ENCODE measurements at places on chromosomes 12 and 14. TPM values are rescaled to one million over a fixed set of nuclear protein-coding genes. Genes with fewer than 3 reads are reported as not detected.
A peak's percentile ranks its signal among the peaks of the same experiment; 100 is the strongest.

DNA sequence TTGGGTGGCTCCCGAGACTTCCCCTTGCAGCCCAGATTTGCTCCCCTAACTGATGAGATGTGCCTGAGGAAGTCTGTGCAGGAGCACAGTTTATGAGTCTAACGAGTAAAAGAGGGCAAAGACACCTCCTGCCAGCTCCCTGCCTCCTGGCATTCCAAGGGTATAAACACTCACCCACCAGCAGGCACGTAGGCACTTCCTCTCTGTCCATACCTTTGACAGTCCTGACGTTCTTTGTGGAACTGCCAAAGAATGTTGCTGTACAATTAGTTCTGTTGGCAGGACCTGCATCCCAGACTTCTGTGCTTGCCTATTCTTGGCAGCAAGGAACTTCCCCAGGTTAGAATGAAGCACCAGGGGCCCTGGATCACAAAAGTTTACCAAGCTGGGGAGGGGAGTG is 889.3 kb downstream of the BCL11B start:
- H3K27me3 ChIP-seq: no peaks in the 10 kb centered on the region
- no peaks in the 10 kb centered on the region for H3K36me3 ChIP-seq
- no peaks in the 10 kb centered on the region for H3K4me1 ChIP-seq

GRCh38 chr12:81274637-81275529 is 197.0 kb downstream of the ACSS3 start:
- no peaks in the 10 kb centered on the region for H3K27me3 ChIP-seq
- no peak for DNase-seq
- no peaks in the 10 kb centered on the region for H3K36me3 ChIP-seq
- H3K4me1 ChIP-seq: no peaks in the 10 kb centered on the region

DNA sequence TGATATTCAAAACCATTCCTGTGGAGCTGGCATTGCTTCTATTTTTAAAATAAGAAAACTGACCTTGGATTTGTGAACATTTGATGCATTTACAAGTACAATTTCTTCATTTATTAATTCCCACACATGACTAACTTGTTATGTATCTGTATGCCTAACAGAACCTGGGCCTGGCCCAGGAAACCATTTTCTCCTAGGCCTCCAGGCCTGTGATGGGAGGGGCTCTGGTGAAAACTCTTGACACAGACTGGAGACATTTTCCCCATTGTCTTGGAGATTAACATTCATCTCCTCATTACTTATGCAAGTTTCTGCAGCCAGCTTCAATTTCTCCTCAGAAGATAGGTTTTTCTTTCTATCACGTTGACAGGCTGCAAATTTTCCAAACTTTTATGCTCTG is 42.0 kb downstream of the GLIPR1L2 start:
- no peaks in the 10 kb centered on the region for H3K27me3 ChIP-seq
- H3K36me3 ChIP-seq: no peaks in the 10 kb centered on the region
- no peak overlapping the region for H3K4me3 ChIP-seq
- no peak overlapping the region for H3K27ac ChIP-seq
- H3K4me1 ChIP-seq: no peaks in the 10 kb centered on the region
- no peak for DNase-seq

- no peak for DNase-seq
- no peak overlapping the region for H3K4me3 ChIP-seq
- H3K27me3 ChIP-seq: no peaks in the 10 kb centered on the region
- no peaks in the 10 kb centered on the region for H3K36me3 ChIP-seq
- H3K27ac ChIP-seq: no peak overlapping the region
These were observed 411.8 kb upstream of the MIS18BP1 start for GRCh38 chr14:45664668-45665356.

DNA sequence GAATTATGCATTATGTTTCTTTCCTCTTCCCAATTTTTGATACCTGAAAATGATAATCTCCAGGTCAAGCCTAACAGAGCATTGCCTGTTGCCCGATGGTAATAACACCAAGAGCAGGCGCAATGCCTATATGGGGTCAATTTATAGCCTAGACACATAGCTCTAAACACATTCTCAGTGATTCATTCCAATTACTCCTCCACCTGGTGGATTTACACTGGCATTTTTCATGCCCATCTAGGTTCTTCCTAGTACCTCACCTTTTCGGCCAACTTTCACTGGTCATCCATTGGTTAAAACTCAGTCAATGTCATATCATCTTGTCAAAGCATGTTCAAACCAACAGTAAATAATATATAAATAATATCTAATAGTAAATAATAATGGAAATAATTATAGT is 53.1 kb downstream of the EIF2S3B start:
- no peak for DNase-seq
- H3K27ac ChIP-seq: no peak overlapping the region
- no peaks in the 10 kb centered on the region for H3K27me3 ChIP-seq
- no peaks in the 10 kb centered on the region for H3K4me1 ChIP-seq

GRCh38 chr14:54722791-54723432 is 156.0 kb downstream of the SAMD4A start:
- H3K4me3 ChIP-seq: no peak overlapping the region
- H3K36me3 ChIP-seq: no peaks in the 10 kb centered on the region
- H3K27ac ChIP-seq: no peak overlapping the region

GRCh38 chr12:101878243-101878821 is 952 bp downstream of the DRAM1 start:
- H3K27ac ChIP-seq: peak overlapping the region; percentile 90
- DNase-seq: no peak
- H3K36me3 ChIP-seq: no peaks in the 10 kb centered on the region
- peak overlapping the region; percentile 87 for H3K4me3 ChIP-seq
- H3K4me1 ChIP-seq: no peaks in the 10 kb centered on the region
- no peaks in the 10 kb centered on the region for H3K27me3 ChIP-seq

- no peaks in the 10 kb centered on the region for H3K27me3 ChIP-seq
- no peaks in the 10 kb centered on the region for H3K36me3 ChIP-seq
- H3K4me1 ChIP-seq: no peaks in the 10 kb centered on the region
- H3K27ac ChIP-seq: peak overlapping the region; percentile 88
- H3K4me3 ChIP-seq: no peak overlapping the region
- DNase-seq: no peak
These were observed 19.4 kb downstream of the COA8 start for GRCh38 chr14:103581954-103582703.

DNA sequence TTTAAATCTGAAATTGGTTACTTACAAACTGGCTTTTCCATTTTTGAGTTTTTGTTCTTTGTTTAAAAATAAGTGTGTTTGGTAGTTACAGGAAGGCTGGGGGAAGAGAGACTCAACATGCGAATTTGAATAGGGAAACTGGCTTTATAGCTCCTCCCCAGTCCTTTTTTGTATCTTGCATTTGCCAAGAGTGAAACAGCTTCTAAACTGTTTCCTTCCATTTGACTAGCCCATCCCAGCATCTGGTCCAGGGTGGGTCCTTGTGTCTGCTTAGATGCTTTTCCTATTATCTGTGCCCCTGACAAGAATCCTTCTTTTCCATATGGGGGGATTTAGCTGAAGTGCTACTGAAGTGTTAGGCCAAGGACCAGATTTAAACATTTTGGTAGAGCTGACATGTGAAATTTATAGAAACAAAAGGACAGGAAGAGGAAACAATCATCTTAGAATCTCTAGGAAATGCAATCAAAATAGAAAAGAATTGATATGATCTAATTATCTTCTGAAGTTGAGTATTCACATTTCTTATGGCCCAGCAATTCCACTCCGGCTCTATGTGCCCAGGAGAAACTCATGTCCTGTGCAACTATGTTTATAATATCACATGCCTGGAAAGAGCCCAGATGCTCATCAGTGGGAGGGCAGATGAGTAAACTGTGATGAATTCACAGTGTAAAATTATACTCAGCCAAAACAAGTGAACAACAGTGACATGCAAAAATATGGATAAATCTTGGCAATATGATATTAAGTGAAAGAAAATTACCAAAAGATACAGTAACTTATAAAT is 7.4 kb downstream of the SMOC1 start:
- no peak overlapping the region for H3K4me3 ChIP-seq
- DNase-seq: no peak
- no peak overlapping the region for H3K27ac ChIP-seq
- H3K36me3 ChIP-seq: no peaks in the 10 kb centered on the region
- H3K4me1 ChIP-seq: no peaks in the 10 kb centered on the region

DNA sequence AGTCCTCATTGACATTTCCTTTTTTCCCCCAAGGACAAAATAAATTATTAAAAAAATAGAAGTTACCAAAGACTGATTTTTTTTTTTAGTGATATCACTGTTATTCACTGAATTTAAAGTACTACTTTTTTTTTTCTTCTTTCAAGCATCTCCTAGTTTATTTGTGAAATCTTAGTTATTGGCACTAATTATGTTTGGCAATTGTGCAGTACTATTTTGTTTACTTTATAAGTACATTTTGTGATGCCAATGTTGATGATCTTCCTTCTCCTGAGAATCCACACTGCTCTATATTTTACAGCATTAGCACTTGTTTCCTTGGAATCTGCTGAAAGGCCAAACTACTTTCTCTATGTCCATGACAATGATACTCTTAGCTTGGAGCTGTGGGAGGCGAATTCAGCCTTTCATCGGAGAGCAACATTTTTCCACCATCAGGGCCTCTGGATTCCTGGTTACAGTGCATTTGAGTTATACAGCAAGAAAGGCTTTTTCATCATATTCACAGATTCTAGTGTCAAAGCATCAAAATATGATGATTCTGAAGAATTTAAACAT is 123.8 kb upstream of the PTPRQ start:
- H3K4me3 ChIP-seq: no peak overlapping the region
- no peak for DNase-seq
- H3K27me3 ChIP-seq: no peaks in the 10 kb centered on the region
- no peaks in the 10 kb centered on the region for H3K4me1 ChIP-seq
- H3K36me3 ChIP-seq: no peaks in the 10 kb centered on the region

DNA sequence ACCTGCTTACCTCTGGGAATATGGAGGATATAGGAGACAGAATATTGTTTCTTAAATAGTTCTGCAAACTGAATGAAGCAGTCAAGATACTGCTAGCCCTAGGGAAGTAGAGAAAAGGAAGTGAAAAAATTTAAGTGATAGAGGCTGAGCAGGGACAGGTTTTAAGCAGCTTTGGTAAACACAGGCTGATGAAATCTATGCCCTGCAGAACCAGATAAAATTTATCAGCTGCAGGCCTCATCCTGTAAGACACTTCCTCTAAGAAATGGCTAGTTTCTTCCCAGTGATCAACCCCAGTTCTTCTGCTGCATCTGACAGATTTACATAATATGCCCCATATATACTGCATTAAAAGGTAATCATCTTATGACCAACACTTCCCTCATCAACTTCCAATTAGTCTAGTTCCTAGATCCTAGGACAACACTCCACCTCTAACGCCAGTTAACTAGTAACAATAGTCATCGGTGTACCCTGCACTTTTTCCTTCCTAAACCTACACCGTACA is 1.3 kb upstream of the ESYT1 start:
- no peak for DNase-seq
- no peak overlapping the region for H3K4me3 ChIP-seq
- peak overlapping the region; percentile 91 for H3K27ac ChIP-seq
- peaks cover 2% of the 10 kb centered on the region for H3K36me3 ChIP-seq

- no peak for DNase-seq
- no peaks in the 10 kb centered on the region for H3K27me3 ChIP-seq
- no peaks in the 10 kb centered on the region for H3K4me1 ChIP-seq
- no peaks in the 10 kb centered on the region for H3K36me3 ChIP-seq
These were observed 112.1 kb downstream of the SLC35F4 start for GRCh38 chr14:57753821-57754220.

GRCh38 chr12:66661357-66661756 is 17.5 kb downstream of the GRIP1 start:
- DNase-seq: no peak
- H3K27ac ChIP-seq: no peak overlapping the region
- H3K4me3 ChIP-seq: no peak overlapping the region

GRCh38 chr14:47278233-47278842 is 397.1 kb downstream of the MDGA2 start:
- no peak for DNase-seq
- no peaks in the 10 kb centered on the region for H3K4me1 ChIP-seq
- H3K4me3 ChIP-seq: no peak overlapping the region
- no peaks in the 10 kb centered on the region for H3K27me3 ChIP-seq
- no peak overlapping the region for H3K27ac ChIP-seq

DNA sequence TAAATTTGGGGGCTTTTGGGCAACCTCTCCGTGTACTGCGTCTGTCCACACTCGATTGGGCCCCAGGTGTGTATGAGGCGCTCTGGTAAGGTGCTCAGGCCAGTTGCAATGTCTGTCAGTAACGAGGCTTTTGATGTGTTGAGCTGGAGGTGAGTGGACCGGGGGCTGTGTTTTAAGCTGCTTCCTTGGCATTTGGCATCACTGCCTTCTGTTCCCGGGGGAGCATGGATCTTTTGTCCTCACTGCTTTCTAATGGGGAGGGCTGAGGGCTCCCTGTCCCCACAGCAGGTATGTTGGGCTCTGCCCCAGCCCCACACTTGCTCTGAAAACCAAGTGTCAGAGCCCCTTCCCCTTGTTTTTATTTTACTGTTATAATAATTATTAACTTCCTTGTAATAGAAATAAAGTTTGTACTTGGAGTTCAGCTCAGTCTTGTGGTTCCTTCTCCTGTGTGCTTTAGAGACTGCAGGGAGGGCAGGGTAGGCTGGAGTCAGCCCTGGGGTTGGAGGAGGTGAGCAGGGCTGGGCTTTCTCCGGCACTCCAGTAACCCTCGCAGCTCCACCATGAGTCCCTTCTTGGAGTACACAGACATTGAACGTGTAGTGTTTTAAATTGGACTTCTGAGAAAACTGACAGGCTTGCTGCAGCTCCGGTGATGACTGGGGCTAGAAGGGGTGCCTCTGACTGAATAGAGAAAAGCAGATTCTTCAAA is 28.0 kb downstream of the TRAFD1 start:
- no peaks in the 10 kb centered on the region for H3K4me1 ChIP-seq
- H3K27me3 ChIP-seq: no peaks in the 10 kb centered on the region
- H3K36me3 ChIP-seq: peaks cover 19% of the 10 kb centered on the region

DNA sequence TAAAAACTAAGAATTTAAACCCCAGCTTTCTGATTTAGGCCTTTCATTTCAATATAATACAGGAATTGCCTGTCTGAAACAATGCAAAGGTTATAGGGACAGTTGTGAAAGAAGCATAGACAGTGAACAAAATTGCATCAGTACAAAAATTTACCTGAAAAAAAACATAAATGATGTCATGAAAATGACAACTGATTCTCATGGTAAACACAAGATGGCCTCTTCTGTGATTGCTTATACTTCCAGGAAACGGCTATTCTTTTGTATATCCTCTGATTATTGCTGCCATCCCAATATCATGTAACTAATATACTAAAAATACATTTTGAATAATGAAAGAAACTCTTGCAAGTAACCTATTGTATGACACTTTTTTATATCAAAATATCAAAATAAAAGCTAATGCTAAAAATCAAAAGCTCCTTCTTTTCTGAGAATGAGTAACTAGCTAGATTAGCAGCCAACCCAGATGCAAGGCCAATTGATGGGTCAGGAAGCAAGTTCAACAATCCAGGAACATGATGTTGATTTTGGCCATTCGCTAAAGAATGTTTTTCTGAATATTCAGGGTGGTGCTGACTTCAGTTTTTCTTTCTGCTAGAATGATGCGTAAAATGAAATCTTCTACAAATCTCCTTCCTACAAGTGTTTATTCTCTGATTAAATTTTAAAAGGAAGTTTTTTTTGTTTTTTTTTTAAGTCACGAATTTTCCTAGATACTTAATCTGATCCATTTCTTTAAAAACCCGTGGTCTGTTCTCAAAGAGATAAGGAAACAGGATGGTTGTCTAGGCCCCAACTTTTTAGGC is 83.6 kb downstream of the ALX1 start:
- H3K4me3 ChIP-seq: no peak overlapping the region
- H3K36me3 ChIP-seq: no peaks in the 10 kb centered on the region
- no peaks in the 10 kb centered on the region for H3K27me3 ChIP-seq
- no peaks in the 10 kb centered on the region for H3K4me1 ChIP-seq
- no peak overlapping the region for H3K27ac ChIP-seq

Gene SLC17A8
- not detected for total RNA-seq

Gene ANO2
- total RNA-seq: 5.0 TPM

Gene MGP
- 1,381 TPM for total RNA-seq

Gene PTCSC3
- total RNA-seq: not detected

Gene RNASE2
- 1.3 TPM for total RNA-seq

Gene OR6C2
- not detected for total RNA-seq

Gene CFAP73
- not detected for total RNA-seq

Gene DRAM1
- total RNA-seq: 31.6 TPM

Gene SYT10
- total RNA-seq: not detected

Gene RFX4
- total RNA-seq: 0.64 TPM

All from breast epithelium (tissue), 4 donors.